ENCODE measurements at places on chromosomes 12 and 14.
A peak's percentile ranks its signal among the peaks of the same experiment; 100 is the strongest.

- no peak overlapping the region for H3K4me3 ChIP-seq
- no peak overlapping the region for H3K27ac ChIP-seq
- DNase-seq, result no peak
- H3K4me1 ChIP-seq, result peaks cover 14% of the 10 kb centered on the region
- no peaks in the 10 kb centered on the region for H3K36me3 ChIP-seq
Measured at GRCh38 chr14:33432407-33433023, 493.8 kb downstream of the NPAS3 start.

- no peak overlapping the region for H3K4me3 ChIP-seq
- H3K36me3 ChIP-seq, result no peaks in the 10 kb centered on the region
- no peak for DNase-seq
- no peaks in the 10 kb centered on the region for H3K27me3 ChIP-seq
Measured at GRCh38 chr12:47067771-47068431, 11.5 kb upstream of the PCED1B start.

DNA sequence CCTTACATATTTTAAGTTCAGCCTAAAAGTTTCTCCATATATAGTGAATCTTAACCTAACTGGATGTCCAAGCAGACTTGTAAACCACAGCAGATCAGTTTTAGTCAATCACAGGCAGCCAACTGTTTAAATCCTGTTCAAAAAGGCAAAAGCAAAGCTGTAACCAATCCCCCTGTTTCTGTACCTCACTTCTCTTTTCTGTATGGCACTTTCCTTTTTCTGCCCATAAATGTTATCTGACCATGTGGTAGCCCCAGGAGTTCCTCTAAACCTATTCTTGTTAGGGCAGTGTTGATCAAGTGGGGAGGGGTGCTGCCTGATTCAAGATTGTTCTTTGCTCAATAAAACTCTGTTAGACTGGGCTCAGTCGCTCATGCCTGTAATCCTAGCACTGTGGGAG lies 8.5 kb upstream of the DACT1 start:
- H3K27me3 ChIP-seq, result peaks cover 5% of the 10 kb centered on the region
- H3K4me1 ChIP-seq, result peaks cover 4% of the 10 kb centered on the region
- no peak overlapping the region for H3K27ac ChIP-seq
- H3K4me3 ChIP-seq, result no peak overlapping the region
- no peaks in the 10 kb centered on the region for H3K36me3 ChIP-seq

- H3K36me3 ChIP-seq, result no peaks in the 10 kb centered on the region
- peaks cover 20% of the 10 kb centered on the region for H3K27me3 ChIP-seq
- DNase-seq, result no peak
Measured at GRCh38 chr14:23360496-23360895, 4.5 kb downstream of the EFS start.

DNA sequence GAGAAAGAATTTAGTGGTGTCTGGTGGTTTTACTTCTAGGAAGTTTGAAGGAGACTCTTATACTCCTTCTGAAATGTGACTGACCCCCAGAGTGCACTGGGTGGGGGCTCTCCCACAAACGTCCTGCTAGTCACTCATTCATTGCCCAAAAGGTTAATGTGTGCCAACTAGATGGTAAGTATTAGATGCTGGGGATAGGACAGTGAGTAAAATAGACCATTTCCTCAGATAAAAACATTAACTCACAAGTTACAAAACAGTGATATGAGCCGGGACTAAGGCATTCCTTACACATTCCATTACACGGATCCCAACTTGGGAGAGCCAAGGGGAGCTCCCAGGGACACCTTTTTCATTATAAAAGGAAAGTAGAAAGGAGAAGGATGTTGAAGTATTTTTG lies 185.1 kb downstream of the ATXN7L3B start:
- DNase-seq, result no peak
- H3K36me3 ChIP-seq, result no peaks in the 10 kb centered on the region
- no peak overlapping the region for H3K27ac ChIP-seq
- no peak overlapping the region for H3K4me3 ChIP-seq
- H3K4me1 ChIP-seq, result no peaks in the 10 kb centered on the region
- no peaks in the 10 kb centered on the region for H3K27me3 ChIP-seq

GRCh38 chr14:30211326-30211725 lies 283.7 kb upstream of the PRKD1 start:
- H3K36me3 ChIP-seq, result no peaks in the 10 kb centered on the region
- no peaks in the 10 kb centered on the region for H3K27me3 ChIP-seq

DNA sequence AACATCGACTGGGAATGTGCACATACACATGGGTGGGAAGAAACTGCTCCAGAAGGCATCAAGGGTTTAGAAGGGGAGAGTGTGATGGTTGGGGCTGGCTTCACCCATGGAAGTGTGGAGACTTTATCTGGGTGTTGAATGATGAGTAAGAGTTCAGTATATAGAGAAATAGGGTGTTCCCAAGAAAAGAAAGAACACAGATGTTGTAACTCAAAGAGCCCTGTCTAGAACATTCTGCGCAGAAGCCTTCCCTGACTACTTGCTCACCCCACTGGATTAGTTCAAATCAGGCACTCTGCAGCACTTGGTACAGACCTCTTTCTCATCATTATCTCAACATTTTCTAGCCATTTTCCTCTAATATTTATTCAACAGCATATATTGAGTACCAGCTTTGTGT lies 491.7 kb downstream of the SNAPC1 start:
- no peak for DNase-seq
- no peak overlapping the region for H3K27ac ChIP-seq
- no peaks in the 10 kb centered on the region for H3K27me3 ChIP-seq
- no peak overlapping the region for H3K4me3 ChIP-seq
- no peaks in the 10 kb centered on the region for H3K36me3 ChIP-seq

DNA sequence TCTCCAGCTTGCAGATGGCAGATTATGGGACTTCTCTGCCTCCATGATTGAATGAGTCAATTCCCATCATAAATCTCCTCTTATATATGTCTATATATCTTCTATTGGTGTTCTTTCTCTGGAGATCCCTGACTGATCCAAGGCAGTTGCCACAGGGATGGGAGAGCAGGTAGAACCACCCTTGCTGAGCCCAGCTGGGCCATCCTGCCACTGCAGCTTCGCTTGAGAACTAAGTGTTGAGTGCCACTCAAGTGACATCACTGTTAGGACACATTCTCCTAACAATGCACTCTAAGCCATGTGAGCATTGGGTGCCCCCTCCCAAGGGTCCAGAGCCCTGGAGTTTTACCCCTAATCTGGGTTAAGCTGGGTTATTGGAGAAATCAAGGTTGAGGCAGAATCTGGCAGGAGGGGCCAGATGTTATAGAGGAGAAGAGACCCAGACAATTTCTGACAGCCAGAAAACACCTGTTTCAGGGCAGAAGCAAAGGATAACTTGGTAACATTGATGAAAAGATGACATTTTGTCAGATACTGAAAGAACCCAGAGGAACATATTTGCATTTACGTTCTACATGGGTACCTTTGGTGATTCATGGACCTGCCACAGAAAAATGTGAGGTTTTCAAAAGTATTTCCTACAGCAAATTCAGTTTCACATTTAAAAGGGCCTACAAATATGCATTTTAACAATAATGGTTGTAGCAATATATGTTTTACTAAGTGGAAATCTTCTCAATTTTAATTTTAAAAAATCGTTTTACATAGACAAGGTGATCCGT lies 57.2 kb upstream of the MAX start:
- no peaks in the 10 kb centered on the region for H3K36me3 ChIP-seq
- H3K27ac ChIP-seq, result no peak overlapping the region
- no peaks in the 10 kb centered on the region for H3K27me3 ChIP-seq
- H3K4me1 ChIP-seq, result peaks cover 5% of the 10 kb centered on the region
- no peak overlapping the region for H3K4me3 ChIP-seq
- no peak for DNase-seq

GRCh38 chr14:103393070-103393469 lies 7.9 kb downstream of the MARK3 start:
- no peak overlapping the region for H3K4me3 ChIP-seq
- peaks cover 57% of the 10 kb centered on the region for H3K4me1 ChIP-seq
- no peak overlapping the region for H3K27ac ChIP-seq

DNA sequence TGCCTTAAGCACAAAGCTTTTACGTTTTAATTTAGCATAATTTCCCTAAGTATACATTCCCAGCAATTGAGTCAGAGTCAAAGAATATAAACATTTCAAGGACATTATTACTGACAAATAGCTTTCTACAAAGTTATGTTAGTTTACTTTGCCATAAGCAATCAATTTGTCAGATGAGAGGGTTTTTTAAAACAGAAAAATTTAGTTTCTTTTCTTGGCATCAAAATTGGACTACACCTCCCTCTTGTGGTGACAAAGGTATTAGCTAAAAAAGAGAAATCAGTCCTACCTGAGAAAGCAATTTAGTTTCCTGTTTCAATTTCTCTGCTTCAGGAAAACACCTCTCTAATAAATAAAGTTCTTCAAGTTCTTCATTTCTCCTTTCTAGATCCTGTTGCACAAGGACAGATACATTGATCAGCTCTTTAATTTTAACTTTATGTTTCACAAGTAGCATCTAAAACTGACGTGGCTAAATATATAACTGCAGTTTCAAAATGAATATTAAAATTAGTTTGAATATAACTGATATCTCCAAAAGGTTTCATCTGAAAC lies 39.9 kb downstream of the DNAI7 start:
- peak; percentile 17 for DNase-seq
- no peak overlapping the region for H3K4me3 ChIP-seq
- H3K36me3 ChIP-seq, result no peaks in the 10 kb centered on the region
- peaks cover 10% of the 10 kb centered on the region for H3K4me1 ChIP-seq
- no peak overlapping the region for H3K27ac ChIP-seq
- H3K27me3 ChIP-seq, result no peaks in the 10 kb centered on the region

GRCh38 chr12:80262346-80262745 lies 163.0 kb downstream of the OTOGL start:
- H3K4me1 ChIP-seq, result no peaks in the 10 kb centered on the region
- peaks cover 2% of the 10 kb centered on the region for H3K27me3 ChIP-seq
- H3K4me3 ChIP-seq, result no peak overlapping the region
- no peaks in the 10 kb centered on the region for H3K36me3 ChIP-seq
- DNase-seq, result no peak

- no peaks in the 10 kb centered on the region for H3K4me1 ChIP-seq
- no peak overlapping the region for H3K27ac ChIP-seq
- H3K27me3 ChIP-seq, result peaks cover 5% of the 10 kb centered on the region
- no peaks in the 10 kb centered on the region for H3K36me3 ChIP-seq
Measured at GRCh38 chr12:46891306-46891705, 65.5 kb upstream of the SLC38A4 start.

- peaks cover 76% of the 10 kb centered on the region for H3K36me3 ChIP-seq
- peaks cover 56% of the 10 kb centered on the region for H3K4me1 ChIP-seq
- DNase-seq, result no peak
- H3K27ac ChIP-seq, result peak overlapping the region; percentile 81
- H3K27me3 ChIP-seq, result no peaks in the 10 kb centered on the region
- H3K4me3 ChIP-seq, result peak overlapping the region; percentile 83
Measured at GRCh38 chr14:90400904-90401561, 4.2 kb downstream of the CALM1 start.

- no peak for DNase-seq
- no peaks in the 10 kb centered on the region for H3K4me1 ChIP-seq
- no peaks in the 10 kb centered on the region for H3K36me3 ChIP-seq
- H3K27ac ChIP-seq, result no peak overlapping the region
- no peak overlapping the region for H3K4me3 ChIP-seq
- H3K27me3 ChIP-seq, result peaks cover 4% of the 10 kb centered on the region
Measured at GRCh38 chr14:32950584-32950983, 11.9 kb downstream of the NPAS3 start.

DNA sequence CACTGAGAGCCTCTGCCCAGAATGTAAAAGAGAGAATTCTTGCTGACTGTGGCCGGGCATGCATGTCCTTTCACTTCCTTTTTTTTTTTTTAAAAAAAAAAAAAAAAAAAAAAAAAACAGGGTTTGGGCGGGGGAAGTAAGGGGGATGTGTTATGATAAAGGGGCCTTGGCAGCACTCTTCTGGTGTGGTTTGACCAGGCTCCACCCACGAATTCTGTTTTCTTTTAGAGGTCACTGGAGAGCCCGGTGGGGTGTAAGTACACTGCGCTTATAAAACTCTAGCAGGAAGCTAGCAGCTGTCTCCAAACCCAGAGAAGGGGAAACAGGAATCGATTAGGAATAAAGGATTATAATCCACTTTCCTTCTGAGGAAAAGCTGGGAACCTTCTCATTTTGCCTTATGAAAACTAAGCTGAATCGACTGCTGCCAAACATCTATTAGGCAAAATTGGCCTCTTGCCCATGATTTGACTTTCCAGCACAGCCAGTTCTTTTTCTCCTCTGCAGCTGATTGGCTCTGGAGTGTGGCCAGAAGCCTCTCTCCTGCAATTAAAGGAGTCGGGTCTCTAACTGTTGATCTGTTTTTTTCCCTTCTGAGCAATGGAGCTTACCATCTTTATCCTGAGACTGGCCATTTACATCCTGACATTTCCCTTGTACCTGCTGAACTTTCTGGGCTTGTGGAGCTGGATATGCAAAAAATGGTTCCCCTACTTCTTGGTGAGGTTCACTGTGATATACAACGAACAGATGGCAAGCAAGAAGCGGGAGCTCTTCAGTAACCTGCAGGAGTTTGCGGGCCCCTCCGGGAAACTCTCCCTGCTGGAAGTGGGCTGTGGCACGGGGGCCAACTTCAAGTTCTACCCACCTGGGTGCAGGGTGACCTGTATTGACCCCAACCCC lies 27.7 kb upstream of the HIGD1C start:
- DNase-seq, result peak; percentile 47
- peak overlapping the region; percentile 61 for H3K4me3 ChIP-seq
- H3K36me3 ChIP-seq, result no peaks in the 10 kb centered on the region
- peaks cover 3% of the 10 kb centered on the region for H3K27me3 ChIP-seq
- peaks cover 29% of the 10 kb centered on the region for H3K4me1 ChIP-seq

GRCh38 chr14:62692490-62693106 lies 352.7 kb downstream of the KCNH5 start:
- no peak overlapping the region for H3K27ac ChIP-seq
- no peak for DNase-seq
- no peaks in the 10 kb centered on the region for H3K36me3 ChIP-seq
- H3K4me1 ChIP-seq, result no peaks in the 10 kb centered on the region
- no peak overlapping the region for H3K4me3 ChIP-seq

GRCh38 chr12:71949646-71950045 lies 11.0 kb downstream of the TPH2 start:
- no peak overlapping the region for H3K27ac ChIP-seq
- H3K4me1 ChIP-seq, result no peaks in the 10 kb centered on the region
- peaks cover 21% of the 10 kb centered on the region for H3K27me3 ChIP-seq

- peaks cover 12% of the 10 kb centered on the region for H3K4me1 ChIP-seq
- H3K4me3 ChIP-seq, result no peak overlapping the region
- H3K36me3 ChIP-seq, result no peaks in the 10 kb centered on the region
- no peak for DNase-seq
- H3K27ac ChIP-seq, result no peak overlapping the region
- peaks cover 8% of the 10 kb centered on the region for H3K27me3 ChIP-seq
Measured at GRCh38 chr14:65173973-65174693, 71.8 kb upstream of the MAX start.

DNA sequence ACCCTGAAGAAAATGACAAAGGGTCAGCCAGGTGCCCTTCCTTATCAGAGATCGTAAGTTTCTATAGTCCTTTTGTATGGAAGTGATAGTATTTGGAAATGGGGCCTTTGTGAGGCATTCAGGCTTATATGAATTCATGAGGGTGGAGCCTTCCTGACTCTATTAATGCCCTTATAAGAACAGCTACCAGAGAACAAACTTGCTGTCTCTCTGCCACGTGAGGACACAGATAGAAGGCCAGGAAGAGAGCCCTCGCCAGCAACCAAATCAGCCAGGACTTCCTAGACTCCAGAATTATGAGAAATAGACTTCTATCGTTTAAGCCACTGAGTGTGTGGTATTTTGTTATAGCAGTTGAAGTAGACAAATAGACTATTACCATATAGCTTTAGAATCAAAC lies 36.7 kb downstream of the TRMT5 start:
- no peak overlapping the region for H3K27ac ChIP-seq

All from activated CD4-positive, alpha-beta T cell treated with anti-CD3 and anti-CD28 coated beads, Interleukin-2, amount 10 ng/mL, durations not matched to agents 7 days and 5 days (primary cell).